ENCODE measurements at places on chromosomes 12 and 14.

- DNase-seq: no peak
Measured at GRCh38 chr12:40788276-40788675, 96.0 kb downstream of the CNTN1 start.

DNA sequence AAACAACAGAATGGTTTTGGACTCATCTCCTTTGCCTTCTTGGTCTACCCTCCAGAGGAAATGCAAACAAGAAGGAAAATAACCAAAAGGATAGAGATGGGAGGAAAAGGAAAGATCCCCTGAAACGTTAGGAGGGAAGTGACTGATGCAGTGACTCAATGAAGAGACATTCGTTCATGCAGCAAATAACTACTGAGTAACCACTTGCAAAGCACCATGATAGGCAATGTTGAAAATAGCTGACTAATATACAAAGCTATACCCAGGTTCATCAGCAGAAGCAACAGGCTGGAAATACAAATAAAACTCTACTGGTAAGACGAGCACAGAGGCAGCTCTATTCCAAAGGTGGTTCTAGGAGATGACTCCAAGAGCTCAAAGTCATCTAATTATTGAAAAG lies 41.8 kb downstream of the R3HDM2 start:
- no peak for DNase-seq

GRCh38 chr12:101230547-101230946 lies 20.5 kb upstream of the SLC5A8 start:
- no peak for DNase-seq

DNA sequence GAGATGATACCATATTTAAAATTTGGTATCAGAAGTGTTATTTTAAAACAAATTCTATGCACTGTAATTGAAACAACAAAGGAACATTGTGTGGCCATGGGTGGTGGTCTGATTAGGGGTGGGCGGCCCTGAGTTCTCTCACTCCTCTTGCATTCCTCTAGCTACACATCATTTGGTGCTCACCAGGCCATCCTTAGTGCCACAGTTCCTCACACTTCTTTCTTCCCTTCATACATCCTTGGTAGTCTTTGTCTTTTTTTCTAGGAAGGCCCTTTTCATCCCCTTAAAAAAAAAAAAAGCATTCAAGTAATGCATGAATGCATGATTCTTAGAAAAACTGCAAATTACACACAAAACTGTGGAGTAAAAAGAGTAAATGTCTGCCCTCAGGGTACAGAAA lies 2.4 kb upstream of the MANSC4 start:
- DNase-seq: no peak

DNA sequence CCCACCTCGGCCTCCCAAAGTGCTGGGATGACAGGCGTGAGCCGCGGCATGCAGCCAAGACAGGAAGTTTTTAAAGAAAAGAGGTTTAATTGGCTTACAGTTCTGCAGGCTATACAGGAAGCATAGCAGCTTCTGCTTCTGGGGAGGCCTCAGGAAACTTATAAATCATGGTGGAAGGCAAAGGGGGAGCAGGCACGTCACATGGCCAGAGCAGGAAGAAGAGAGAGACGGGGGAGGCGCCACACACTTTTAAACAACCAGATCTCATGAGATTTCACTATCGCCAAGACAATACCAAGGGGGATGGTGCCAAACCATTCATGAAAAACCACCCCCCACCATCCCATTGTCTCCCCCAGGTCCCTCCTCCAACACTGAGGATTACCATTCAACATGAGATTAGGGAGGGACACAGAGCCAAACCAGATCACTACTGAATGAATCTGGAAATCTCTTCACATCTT lies 14.1 kb downstream of the CCDC63 start:
- no peak for DNase-seq

DNA sequence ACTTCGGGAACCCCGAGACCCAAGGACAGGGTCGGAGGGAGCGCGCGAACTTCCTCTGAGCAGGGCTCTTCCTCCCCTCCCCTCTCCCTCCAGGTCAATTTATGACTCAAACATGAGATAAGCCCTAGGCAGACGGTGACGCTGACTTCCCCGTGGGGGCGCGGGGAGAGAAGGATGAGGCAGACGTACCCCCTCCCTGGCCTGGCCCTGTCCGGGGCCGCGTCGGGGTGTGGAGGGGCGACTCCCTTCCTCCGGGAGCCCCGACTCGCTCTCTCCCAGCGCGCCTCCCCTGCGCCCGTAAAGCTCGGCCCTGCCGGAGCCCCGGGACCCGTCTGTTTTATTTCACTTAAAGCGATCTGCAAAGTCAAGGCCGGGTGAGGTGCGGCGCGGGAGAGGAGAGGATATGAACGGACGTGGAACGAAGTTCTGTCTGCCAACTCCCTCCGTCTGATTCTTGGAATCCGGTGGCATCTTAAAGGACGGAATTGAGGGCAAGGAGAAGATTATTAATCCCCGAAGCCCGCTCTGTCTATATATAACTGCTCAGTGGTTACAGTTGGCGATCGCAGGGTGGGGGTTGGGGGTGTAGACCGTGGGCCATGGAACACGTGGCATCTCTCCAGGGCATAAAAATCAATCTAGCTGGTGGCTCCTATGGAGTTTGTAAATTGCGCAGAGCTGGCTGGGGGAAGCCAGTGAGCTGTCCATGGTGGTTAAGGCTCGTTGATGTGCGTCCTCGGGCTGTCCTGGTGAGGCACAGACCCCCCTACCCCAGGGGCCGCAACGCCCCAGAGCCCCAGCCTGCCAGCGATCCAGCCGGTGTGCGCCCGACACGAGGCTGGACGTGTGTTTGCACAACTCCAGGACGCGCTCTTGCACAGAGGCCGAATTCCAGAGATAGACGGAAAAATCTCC lies 2.9 kb upstream of the PTHLH start:
- no peak for DNase-seq

Measured in effector memory CD8-positive, alpha-beta T cell (primary cell).